ENCODE measurements at places on chromosomes 7 and 10. TPM values are rescaled to one million over a fixed set of nuclear protein-coding genes. Genes with fewer than 3 reads are reported as not detected.

- DNase-seq = no peak
These were observed 108.4 kb upstream of the NPY start for GRCh38 chr7:24175603-24176002.

GRCh38 chr10:109972372-109973001 lies 35.3 kb upstream of the ADD3 start:
- no peak for DNase-seq

GRCh38 chr10:13703997-13704536 lies 117.3 kb downstream of the PRPF18 start:
- no peak for DNase-seq

DNA sequence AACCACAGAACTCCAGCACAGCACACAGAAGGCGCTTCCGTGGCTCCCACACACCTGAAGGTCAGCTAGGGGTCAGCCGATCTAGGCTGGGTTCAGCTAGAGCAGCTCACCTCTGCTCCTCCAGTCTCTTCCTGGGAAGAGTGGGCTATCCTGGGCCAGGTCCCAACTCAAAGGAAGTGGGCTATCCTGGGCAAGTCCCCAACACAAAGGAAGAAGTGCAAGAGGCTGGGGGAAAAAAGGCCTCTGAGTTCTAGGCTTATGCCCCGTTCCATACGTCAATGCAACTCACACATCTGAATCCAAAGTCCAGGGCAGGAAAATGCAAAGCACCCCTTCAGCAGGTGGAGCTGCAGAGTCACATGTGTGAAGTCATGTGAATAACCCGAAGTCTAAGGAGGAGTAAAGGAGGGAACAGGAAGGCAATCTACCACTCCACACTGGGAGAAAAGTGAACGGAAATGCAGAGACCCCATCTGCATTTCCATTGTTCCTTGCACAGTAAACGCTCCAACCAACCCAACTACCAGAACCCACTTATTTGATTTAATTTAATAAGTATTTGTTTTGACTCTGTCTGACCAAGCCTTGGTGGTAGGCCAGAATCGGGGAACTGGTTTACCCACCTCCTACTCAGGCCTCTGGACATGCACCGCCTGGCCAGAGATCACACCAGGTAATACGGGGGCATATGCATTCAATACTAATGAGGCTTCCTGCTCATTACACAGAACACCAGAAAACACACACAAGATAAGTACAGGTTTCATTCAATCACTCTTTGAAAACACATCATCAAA lies 95.5 kb upstream of the RNF32 start:
- DNase-seq = no peak

- no peak for DNase-seq
These were observed 349.4 kb downstream of the PARD3 start for GRCh38 chr10:34465678-34466077.

GRCh38 chr10:23155169-23155568 lies 36.9 kb upstream of the PTF1A start:
- no peak for DNase-seq

- no peak for DNase-seq
These were observed 78.8 kb upstream of the VOPP1 start for GRCh38 chr7:55651057-55651456.

GRCh38 chr10:5446390-5446926 lies 34.1 kb downstream of the NET1 start:
- peak; percentile 95 for DNase-seq

DNA sequence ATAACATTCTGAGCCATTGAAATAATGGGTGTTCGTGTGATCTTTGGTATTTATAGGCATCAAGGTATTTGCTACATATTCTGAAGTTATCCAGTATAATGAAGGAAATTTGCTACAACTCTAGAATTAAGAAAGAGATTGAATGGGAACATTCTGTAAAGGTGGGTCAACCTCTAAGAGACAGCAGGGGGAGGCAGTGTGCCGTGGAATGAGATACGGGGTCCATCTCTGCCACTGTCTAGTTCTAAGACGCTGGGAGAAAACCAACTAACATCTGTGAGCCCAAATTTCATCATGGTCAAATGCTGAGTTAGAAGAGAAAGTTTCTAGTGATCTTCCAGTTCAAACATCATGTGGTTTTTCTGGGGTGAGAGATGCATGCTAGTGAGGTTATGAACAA lies 368.9 kb downstream of the SORCS1 start:
- peak; percentile 62 for DNase-seq

- DNase-seq = no peak
These were observed 234.5 kb upstream of the COBL start for GRCh38 chr7:51551070-51551469.

DNA sequence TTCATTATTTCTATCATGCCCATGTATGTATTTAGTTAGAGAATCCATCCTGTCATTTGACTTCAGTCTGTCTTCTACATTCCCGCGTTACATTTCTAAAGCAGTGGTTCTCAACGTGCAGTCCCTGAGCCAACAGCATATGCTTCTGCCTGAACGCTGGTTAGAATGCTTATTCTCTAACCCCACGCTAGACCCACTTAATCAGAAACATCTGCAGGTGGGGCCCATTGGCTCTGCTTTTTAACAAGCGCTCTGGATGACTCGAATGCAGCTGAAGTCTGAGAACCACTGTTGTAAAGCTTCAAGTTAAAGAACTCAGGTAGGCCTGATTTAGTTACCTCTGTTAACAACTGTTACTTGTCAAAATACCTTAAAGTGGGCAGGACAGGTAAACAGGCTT lies 38.2 kb downstream of the NEUROD6 start:
- no peak for DNase-seq

GRCh38 chr7:29854257-29854938 lies 48.1 kb downstream of the WIPF3 start:
- no peak for DNase-seq

GRCh38 chr7:151068069-151068773 lies 8.8 kb downstream of the SLC4A2 start:
- no peak for DNase-seq

DNA sequence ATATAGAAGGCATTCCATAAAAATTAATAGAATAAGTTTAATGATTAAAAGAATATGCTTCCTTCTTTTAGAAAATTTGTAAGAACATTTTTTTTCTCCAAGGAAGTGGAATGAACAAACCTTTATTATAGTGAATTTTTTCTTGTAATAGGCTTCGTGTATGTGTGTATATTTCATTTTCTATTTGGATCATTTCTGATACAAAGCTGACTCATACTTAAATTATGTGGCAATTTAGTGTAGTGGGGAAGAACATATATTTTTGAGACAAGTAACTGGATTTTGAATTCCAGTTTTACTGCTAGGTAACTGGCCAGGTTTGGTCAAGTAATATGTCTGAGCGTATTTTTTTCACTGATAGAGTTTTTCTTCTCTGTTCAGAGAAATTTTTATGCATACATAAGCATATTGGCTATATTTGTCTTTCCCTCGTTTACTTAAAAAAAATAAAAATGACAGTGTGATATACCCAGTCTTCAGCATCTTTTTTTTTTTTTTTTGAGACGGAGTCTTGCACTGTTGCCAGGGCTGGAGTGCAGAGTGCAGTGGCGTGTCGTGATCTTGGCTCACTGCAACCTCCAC lies 50.8 kb downstream of the CDK13 start:
- no peak for DNase-seq

DNA sequence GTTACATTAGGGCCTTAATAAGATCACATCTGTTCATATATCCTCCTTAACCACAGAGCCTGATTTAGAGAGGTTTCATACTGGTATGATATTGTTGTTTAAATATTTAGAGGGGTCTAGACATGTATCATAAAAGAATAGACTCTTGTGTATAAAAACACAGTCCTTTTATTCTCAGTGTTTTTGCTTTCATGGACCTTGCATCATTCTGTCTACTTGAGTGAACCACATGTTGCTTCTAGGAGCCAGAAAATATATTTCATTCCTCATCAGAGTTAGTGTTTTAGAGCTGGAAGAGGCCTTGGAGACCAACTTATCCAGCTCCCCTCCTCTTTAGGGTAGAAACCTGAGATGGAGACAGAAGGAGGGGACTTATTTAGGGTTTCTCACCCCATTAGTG lies 312.8 kb downstream of the LRMDA start:
- DNase-seq = no peak

DNA sequence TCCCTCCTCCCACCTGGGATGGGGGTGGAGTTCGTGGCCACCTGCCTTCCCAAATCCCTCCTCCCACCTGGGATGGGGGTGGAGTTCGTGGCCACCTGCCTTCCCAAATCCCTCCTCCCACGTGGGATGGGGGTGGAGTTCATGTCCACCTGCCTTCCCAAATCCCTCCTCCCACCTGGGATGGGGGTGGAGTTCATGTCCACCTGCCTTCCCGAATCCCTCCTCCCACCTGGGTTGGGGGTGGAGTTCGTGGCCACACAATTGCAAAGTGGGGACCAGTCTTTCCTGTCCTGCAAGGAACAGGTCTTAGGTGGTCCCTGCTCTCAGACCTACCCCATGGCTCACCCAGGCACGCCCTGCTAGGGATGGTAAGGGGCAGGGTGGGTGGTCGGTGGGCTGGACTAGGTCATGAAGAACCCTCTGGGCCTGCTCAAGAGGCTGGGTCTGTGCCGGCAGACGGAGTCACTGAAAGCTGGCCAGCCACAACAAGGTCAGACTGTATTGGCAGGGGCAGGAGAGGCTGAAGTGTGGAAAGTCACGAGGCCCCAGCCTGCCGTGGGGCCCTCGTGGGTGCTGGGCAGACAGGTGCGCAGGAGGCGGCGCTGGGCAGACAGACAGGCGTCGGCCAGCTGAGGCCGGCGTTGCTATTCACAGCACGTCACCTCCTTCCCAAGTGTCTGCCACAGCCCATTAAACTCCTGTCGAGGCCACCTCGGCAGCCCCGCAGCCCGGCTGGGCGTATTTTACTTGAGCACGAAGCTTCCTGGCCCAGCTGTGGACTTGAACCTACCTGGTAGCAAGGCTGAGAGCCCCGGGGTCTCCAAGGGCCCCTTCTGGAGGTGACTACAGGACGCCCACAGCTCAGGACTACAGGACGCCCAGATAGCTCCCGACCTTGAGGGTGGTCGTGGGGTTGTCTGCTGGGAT lies 4.1 kb downstream of the KNDC1 start:
- DNase-seq = peak; percentile 53

GRCh38 chr10:13382703-13383398 lies 34.8 kb upstream of the SEPHS1 start:
- no peak for DNase-seq

DNA sequence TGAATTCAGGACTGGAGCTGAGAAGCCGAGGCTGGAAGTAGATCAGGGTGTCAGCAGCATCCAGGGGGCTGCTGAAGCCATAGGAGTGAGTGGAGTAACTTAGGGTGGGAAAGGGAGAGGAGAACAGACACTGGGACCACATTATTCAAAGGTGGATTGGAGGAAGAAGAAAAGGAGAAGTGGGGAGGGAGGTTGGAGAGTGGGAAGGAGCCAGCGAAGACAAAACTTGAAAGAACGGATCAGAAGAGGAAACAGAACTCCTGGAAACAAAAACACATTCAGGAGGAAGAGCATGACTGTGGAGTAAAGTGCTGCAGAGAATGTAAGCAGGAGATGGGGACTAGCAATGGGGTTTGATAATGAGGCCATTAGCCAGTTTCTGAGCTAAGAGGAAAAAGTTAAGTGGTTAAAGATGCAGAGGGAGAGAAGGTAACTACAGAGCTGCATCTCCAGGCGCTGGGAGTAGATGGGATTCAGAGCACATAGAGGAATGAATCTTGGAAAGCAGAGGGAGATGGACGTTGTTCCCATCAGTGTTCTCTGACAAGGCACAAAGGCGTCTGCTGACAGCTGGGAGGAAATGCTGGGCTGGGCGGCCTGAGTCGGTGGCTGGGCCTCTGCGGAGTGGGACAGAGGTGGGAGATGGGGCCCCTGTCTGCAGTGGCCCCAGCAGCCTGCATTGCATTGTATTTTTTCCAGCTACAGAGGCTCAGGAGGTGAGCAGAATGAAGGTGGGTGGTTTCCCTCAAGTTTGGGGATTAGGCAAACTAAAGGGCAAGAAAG lies 63.1 kb upstream of the LEP start:
- no peak for DNase-seq

DNA sequence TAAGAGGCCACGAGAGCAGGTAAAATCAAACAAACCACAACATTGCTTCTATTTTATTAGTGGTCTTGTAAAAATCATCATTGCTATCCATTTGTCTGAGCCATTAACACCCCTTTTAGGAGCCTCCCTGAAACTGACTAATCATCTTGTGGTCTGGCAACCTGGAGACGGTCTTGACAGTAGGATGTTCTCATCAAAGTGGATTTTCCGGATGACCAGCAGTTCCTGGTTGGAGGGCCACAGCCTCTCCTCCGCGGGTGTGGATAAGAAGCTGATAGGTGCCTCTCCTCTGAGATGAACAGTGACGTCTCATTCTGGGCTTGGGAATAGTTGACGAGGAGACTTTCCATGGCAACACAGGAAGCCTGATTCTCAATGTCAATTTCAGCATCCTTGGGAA lies 490.7 kb downstream of the TYW1 start:
- DNase-seq = no peak

DNA sequence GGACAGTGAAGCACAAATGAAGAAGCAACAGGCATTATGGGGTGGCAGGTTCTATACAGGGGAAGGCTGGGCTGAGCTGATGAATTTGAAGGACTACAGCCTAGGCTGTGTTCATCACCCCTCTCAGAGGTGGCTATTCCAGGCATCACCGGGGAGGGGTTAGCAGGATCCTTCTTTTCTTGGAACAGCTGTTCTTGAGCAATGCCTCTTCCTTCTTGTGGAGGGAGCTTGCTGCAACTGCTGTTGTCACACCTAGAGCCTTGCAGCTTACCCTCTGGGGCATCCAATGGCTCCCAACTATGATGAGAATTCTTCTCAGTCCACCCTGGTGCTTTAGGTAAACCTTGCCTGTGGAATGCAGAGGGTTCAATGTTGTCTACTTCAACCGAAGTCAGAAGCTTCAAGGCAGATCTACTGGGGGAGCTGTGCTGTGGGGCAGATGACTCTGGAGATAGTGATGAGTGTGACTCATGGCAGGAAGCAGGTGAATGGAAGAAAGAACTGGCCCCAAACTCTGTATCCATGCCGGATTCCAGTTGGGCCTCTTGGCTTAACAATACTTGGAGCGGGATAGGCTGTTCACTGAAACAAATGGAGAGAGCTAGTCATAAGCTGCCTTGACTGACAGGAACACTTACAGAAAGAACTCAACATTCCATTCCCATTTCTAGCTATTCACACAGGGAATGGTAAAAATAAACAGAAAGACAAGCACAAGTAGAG lies 21.5 kb upstream of the PPP3CB start:
- no peak for DNase-seq

- no peak for DNase-seq
These were observed 113.8 kb downstream of the COL28A1 start for GRCh38 chr7:7421826-7422225.

DNA sequence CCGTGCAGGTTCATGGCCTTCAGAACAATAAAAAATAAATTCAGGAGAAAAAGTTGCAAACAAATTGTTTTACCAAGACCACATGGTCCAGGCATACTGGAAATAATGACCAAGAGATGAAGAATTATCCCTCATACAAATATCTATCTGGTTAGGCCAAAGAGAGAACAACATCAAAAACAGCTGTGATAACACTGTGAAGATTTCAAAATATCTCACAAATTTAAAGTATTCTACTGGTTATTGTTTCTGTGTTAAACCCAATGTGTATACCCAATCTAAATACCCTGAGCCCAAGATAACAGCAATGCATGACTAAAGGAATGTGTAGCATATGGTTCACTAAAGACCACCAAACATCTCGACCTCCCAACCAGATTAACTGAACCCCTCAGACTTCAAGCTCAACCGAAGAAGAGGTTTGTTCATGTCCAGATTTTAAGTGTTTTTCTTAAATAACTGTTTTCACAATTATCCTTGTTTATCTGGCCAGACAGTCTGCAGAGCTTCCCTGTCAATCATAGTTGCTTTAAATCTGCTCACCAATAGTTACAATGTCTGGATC lies 10.9 kb downstream of the OR9A2 start:
- DNase-seq = no peak

ASB10 gene
- not detected for total RNA-seq

MACROH2A2 gene
- total RNA-seq = 6.7 TPM

CAMK2B gene
- total RNA-seq = 26.9 TPM

IRF5 gene
- total RNA-seq = 8.7 TPM

PRRT4 gene
- total RNA-seq = 4.0 TPM

Data from sciatic nerve (tissue), 2 donors.